Activated CD4-positive, alpha-beta memory T cell treated with anti-CD3 and anti-CD28 coated beads for 36 hours (primary cell): ENCODE measurements at places on chromosomes 6 and 20. TPM values are rescaled to one million over a fixed set of nuclear protein-coding genes. Genes with fewer than 3 reads are reported as not detected.

Gene BMP5
- total RNA-seq: not detected

Gene RBPJL
- not detected for total RNA-seq

Gene CYP21A2
- 0.24 TPM for total RNA-seq

Gene TBCC
- total RNA-seq: 17.3 TPM

Gene SLC25A27
- total RNA-seq: 0.78 TPM

Gene BCAS1
- 0.07 TPM for total RNA-seq

Gene POPDC3
- total RNA-seq: not detected

Gene RFX6
- not detected for total RNA-seq

Gene CST4
- total RNA-seq: not detected

Gene FYN
- total RNA-seq: 353 TPM

Gene ADGB
- not detected for total RNA-seq

Gene OTOR
- total RNA-seq: not detected

Gene LPIN3
- 0.77 TPM for total RNA-seq

- no peak overlapping the region for H3K4me3 ChIP-seq
- H3K36me3 ChIP-seq: peaks cover 49% of the 10 kb centered on the region
- no peak overlapping the region for H3K27ac ChIP-seq
- H3K27me3 ChIP-seq: no peaks in the 10 kb centered on the region
These were observed 40.9 kb upstream of the LYRM2 start for GRCh38 chr6:89679215-89680120.

DNA sequence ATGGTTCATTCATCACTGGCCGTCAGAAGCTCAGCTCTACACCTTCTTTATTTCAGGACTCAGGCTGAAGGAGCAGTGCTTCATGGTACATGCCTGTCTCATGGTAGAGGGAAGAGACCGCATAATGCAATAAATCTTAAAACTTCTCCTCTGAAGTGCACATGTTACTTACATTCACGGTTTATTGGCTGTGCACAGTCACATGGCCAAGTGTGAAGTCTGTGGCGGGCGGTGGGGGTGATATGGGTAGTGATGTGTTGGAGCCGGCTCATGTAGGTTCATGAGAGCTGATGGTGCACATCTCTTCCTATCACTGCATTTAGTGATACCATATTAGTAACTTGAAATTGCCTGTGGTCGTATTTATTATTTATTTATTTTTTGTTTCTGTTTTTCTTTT, 102.9 kb downstream of the CTNNBL1 start:
- H3K4me3 ChIP-seq: no peak overlapping the region
- peaks cover 36% of the 10 kb centered on the region for H3K36me3 ChIP-seq
- H3K4me1 ChIP-seq: no peaks in the 10 kb centered on the region

GRCh38 chr20:7428946-7429345, 511.3 kb downstream of the HAO1 start:
- no peaks in the 10 kb centered on the region for H3K4me1 ChIP-seq
- no peaks in the 10 kb centered on the region for H3K27me3 ChIP-seq
- H3K36me3 ChIP-seq: no peaks in the 10 kb centered on the region
- no peak overlapping the region for H3K27ac ChIP-seq

DNA sequence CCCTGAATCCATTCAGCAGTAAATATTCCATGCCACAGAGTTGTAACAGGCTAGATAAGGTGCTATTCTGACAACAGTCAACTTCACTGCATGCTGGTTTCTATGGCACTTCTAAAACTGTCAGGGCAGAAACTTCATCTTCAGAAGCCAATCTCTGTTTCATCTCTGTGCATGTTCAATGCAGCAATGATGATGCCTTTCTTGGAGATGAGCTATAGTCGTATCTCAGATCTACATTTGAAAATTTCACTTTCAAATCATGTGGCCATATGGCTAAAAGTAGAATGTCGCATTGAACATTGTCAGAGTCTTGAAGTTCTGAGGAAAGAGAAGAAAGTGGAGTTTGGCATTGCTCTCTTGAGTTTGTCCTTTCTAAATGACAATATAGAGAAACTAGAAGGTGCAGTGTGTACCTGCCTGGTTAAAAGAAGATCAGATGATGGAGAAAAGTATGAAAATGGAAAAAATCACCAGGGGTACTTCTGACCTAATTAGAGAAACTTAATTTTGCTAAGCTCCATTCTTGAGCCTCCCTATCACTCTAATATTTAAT, 49.0 kb upstream of the VSTM2L start:
- H3K36me3 ChIP-seq: peaks cover 28% of the 10 kb centered on the region
- peaks cover 10% of the 10 kb centered on the region for H3K4me1 ChIP-seq
- no peaks in the 10 kb centered on the region for H3K27me3 ChIP-seq
- DNase-seq: no peak

GRCh38 chr6:78824045-78824444, 43.3 kb upstream of the IRAK1BP1 start:
- DNase-seq: no peak
- no peaks in the 10 kb centered on the region for H3K4me1 ChIP-seq
- no peak overlapping the region for H3K27ac ChIP-seq
- H3K4me3 ChIP-seq: no peak overlapping the region
- no peaks in the 10 kb centered on the region for H3K36me3 ChIP-seq
- H3K27me3 ChIP-seq: no peaks in the 10 kb centered on the region

DNA sequence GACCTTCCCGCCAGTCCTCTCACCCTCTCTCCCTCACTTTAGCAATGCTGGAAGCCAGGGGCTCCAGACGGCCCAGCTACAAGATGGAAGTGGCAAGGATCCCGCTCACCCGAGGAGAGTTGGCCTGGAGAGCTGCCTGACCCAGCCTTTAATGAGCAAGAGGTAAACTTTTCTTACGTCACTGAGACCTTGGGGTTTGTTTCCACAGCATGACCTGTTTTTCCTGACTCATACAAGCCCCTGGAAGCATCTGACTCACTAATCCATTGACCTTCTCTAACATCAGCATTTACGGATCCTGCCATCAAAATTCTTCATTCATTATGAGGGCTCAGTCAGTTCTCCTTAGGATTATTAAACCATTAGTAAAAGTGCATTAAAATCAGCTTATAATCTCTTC, 120.4 kb downstream of the MYLK4 start:
- DNase-seq: no peak
- H3K4me3 ChIP-seq: no peak overlapping the region
- H3K27ac ChIP-seq: no peak overlapping the region
- no peaks in the 10 kb centered on the region for H3K36me3 ChIP-seq
- H3K4me1 ChIP-seq: peaks cover 5% of the 10 kb centered on the region
- H3K27me3 ChIP-seq: peaks cover 5% of the 10 kb centered on the region

DNA sequence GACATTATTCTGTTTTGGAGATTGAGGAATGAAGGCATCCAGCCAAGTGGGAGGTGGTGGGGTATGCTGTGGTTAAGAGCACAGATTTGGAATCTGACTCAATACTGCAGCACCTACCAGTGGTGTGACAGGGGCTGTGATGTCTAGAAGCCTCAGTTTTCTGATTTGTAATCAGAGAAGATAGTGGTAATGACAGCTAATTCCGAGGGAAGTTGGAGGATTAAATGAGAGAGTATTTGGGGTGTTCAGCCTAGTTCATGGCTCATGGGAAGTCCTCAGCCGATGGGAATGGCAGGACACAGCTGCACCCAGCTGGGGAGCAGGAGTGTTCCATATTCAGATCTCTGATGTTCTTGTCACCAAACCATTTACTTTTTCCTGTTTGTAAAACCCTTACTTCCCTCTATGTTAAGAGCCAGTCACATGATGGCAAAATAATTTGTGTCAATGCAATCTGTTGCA, 9.3 kb downstream of the SLC9A8 start:
- no peak overlapping the region for H3K4me3 ChIP-seq
- no peak for DNase-seq
- peaks cover 47% of the 10 kb centered on the region for H3K4me1 ChIP-seq
- H3K36me3 ChIP-seq: peaks cover 57% of the 10 kb centered on the region
- no peak overlapping the region for H3K27ac ChIP-seq

GRCh38 chr6:105164418-105164817, 15.4 kb downstream of the POPDC3 start:
- no peaks in the 10 kb centered on the region for H3K4me1 ChIP-seq
- H3K27me3 ChIP-seq: peaks cover 30% of the 10 kb centered on the region
- no peak for DNase-seq
- no peak overlapping the region for H3K27ac ChIP-seq
- no peak overlapping the region for H3K4me3 ChIP-seq

DNA sequence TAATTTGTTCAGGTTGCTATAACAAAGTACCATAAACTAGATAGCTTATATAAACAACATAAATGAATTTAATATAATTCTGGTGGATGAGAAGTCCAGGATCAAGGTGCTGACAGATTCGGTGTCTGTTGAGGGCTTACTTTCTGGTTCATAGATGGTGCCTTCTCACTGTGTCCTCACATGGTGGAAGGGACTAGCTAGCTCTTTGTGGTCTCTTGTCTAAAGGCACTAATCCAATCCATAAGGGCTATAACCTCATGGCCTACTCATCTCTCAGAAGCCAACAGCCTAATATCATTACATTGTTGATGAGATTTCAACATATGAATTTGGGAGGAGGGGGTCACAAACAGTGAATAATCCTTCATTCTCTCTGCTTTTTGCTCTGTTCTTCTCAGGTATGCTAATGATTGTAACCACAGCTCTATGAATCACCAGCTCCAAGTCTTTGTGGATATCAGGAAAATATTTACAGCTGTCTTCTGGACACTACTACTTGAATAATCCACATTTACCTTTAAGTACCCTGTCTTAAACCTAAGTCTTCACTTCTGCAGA, 122.3 kb downstream of the NKAIN2 start:
- no peaks in the 10 kb centered on the region for H3K27me3 ChIP-seq
- no peak overlapping the region for H3K27ac ChIP-seq
- H3K36me3 ChIP-seq: no peaks in the 10 kb centered on the region
- no peak for DNase-seq
- H3K4me1 ChIP-seq: no peaks in the 10 kb centered on the region

GRCh38 chr6:140320081-140321080, 945.9 kb upstream of the CITED2 start:
- H3K27me3 ChIP-seq: no peaks in the 10 kb centered on the region
- no peaks in the 10 kb centered on the region for H3K36me3 ChIP-seq
- no peak overlapping the region for H3K4me3 ChIP-seq
- H3K27ac ChIP-seq: no peak overlapping the region
- no peak for DNase-seq

- H3K4me3 ChIP-seq: no peak overlapping the region
- no peak for DNase-seq
- no peaks in the 10 kb centered on the region for H3K4me1 ChIP-seq
- H3K27me3 ChIP-seq: peaks cover 5% of the 10 kb centered on the region
- H3K36me3 ChIP-seq: no peaks in the 10 kb centered on the region
These were observed 72.5 kb downstream of the NDUFAF5 start for GRCh38 chr20:13857304-13857703.

DNA sequence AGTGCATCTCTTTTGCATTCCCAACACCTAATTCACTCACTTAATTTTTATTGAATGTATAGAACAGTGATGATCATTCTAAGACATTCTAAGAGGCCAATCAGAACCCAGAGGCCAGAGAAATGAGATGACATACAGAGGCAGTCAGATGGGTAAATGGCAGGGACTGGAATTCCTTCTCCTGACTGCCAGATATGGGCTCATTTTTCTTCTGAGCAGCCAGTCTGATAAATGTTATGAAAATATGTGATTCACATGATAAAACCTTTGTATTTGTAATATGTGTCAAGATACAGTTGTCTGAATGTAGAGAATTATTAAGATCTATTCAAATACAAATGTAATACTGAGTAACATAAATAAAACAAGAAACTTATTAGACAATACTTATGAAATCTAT, 277.8 kb downstream of the EPM2A start:
- H3K4me1 ChIP-seq: no peaks in the 10 kb centered on the region
- DNase-seq: no peak
- H3K27ac ChIP-seq: no peak overlapping the region
- no peaks in the 10 kb centered on the region for H3K27me3 ChIP-seq
- no peaks in the 10 kb centered on the region for H3K36me3 ChIP-seq

- H3K27me3 ChIP-seq: no peaks in the 10 kb centered on the region
- no peaks in the 10 kb centered on the region for H3K36me3 ChIP-seq
- H3K27ac ChIP-seq: no peak overlapping the region
- H3K4me3 ChIP-seq: no peak overlapping the region
- DNase-seq: no peak
- peaks cover 36% of the 10 kb centered on the region for H3K4me1 ChIP-seq
These were observed 31.2 kb upstream of the SHLD1 start for GRCh38 chr20:5718896-5719595.
